Small intestine (tissue), 16 donors: ENCODE measurements at places on chromosomes 2 and 18. TPM values are rescaled to one million over a fixed set of nuclear protein-coding genes. Genes with fewer than 3 reads are reported as not detected.

Gene LHCGR
- not detected for polyA plus RNA-seq

GRCh38 chr2:241802421-241803318 is 6.3 kb upstream of the NEU4 start:
- no peak for DNase-seq

DNA sequence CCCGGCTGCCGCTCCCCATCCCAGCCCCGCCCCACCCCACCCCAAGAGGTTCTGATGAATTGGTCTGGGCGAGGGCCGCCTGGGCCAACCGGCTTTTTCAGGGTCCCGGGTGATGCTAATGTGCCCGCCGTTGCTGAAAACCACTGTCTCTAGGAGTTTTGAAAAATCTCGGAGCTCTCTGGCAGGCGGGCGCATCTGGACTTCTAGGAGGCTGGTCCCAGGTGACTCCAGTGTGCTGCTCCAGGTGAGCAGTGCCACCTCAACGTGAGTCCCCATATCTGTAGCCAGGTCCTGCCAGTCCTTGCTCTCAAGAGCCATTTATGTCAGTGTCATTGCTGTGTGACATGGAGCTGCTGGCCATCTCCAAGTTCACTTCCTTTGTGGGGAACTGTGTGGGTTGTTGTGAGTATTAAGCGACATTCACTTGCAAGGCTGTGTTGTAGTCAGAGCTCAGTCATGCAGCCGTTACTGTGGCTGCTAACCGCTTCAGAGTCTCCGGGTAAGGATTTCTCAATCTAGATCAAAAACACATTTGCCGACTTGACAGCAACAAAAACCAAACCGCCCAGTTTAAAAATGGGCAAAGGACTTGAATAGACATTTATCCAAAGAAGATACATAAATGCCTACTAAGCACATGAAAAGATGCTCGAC is at the start of gene RFX8:
Gene RFX8 (minus strand): TSS at position 382 of the 654 bp plus-strand sequence. CDS start 8,264 bp downstream, outside the sequence.
- no peak for DNase-seq

DNA sequence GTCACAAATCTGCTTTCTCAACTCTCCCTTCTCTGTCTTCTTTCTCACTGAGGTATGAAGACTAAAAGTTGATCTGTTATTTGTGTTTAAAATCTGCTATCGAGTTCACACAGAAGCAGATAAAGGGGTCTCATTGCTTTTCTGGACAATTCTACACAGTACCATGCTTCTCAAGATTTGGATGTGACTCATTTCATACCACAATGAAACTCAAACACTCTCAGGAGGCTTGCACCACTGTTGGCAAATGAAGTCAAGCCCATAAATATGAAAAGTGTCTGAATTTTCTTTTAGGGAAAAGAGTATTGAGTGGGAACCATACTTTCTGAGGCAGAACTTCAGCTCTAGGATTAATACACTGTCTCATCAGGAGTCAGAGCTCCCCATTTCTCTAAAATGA is 274.6 kb upstream of the CYRIA start:
- no peak for DNase-seq

DNA sequence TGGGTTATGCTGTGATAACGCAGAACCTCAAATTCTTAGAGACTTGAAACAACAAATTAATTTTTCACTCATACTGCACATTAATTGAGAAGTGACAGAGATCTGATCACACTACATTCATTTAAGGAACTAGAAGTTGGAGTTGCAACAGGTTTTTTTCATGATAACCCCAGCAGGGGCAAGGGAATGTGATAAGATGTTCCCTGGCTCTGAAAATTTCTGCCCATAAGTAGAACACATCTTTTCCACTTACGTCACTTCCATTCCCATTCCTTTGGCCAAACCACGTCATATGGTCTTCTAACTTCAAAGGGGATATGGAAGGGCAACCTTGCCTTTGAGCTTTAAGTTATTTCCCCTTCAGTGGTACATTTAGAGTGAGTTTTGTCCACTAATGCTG is 29.7 kb upstream of the PSME4 start:
- DNase-seq: no peak

GRCh38 chr18:36613810-36614209 is 215.0 kb downstream of the TPGS2 start:
- DNase-seq: no peak

DNA sequence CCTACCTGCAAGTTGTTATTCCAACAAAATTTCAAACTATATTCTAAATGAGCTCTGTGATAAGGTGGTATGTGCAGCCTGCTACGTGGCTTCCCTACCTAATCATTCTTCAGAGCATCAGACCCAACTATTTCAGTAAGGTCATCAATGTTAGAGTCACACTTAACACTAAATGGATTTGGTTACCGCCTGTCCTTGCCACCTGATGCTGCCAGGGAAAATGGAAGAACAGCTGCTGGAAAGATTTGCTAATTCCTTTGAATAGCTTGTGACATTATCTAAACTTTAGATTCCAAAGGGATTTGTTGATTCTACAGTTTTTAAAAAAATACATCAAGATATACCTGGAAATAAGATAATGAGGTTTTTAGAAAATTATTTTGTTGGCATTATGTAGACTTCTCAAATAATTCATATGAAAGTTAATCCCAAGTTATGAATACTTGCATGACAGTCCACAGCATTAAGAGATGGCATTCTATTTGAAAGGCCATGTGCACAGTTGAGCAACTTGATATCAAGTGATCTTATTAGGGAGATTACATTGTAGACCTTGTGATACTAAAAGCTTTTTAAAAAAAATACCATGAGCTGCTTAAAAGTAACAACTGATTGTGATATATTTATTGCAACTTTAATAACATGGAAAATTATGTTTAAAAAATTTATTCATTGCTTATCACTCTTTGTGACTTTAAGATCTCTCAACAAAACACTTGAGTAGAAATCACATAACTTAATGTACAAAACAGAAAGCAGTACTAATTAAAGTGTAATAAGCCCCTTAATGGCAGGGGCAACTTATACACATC is 98.3 kb upstream of the UGP2 start:
- no peak for DNase-seq

DNA sequence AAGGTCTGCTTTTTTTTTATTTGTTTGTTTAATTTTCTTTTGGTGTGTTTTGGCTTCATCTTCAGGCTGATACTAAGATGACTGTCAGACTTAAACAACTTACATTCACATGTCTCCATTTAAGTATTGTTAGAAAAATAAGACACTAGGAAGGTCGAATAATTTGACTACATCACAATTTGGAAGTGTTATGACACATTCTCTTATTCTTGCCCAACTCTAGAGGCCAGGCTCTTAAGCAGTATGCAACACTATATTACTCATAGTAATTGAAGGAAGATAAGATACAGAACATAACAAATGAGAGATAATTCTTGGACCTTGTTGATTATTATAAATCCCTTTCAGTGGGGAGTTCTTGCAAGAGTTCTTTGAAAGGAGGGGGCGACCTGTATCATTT is 295.3 kb upstream of the COL3A1 start:
- no peak for DNase-seq

DNA sequence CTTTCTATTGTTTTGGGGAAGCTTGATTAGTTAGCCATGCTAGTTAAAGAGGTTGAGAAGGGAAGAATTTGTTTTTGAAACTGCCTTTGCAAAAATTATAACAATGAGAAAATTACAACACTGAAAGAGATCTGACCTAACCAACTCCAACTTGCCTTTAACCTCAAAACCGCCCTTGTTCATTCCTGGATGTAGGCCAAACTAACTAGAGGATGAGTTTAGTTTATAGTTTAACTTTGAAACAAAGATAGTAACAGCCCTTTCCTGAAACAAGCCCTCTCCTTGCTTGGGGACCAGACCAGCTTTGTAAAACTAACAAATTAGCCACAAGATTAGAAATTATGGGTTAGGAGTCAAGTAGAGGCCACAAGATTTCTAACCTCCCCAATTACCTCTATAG is 713.9 kb downstream of the CPS1 start:
- no peak for DNase-seq

Gene PROM2
- 1.1 TPM for polyA plus RNA-seq

DNA sequence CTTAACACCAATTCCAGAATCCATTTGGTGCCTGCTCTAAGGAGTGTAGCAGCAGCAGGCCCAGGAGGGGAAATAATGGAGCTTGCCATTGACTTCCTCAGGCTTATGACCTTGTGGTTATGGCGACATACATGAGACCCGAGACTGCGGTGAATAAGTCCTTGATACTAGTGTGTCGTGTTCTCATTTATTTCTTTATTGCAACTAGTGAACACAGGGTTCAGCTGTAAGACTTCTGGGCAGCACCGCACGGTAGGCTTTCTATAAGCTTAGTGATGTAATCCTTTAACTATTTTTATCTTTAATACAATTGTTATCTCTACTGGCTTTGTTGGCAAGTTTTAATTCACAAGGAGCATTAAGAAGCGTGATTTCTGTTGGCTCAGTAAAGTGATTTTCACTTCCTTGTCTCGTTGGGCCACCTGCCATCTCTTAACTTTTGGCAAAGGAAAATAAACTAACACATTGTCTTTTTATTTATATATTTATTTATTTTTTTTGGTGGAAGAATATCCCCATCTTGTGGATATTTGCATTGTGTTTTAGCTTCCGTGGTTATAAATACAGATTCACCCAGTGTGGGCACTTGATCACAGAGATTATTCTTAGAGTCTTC is 139.8 kb downstream of the LTBP1 start:
- DNase-seq: peak; percentile 13
